RKO (cell line): ENCODE measurements at places on chromosomes 4 and X.

GRCh38 chrX:20217271-20217670 lies 49.4 kb downstream of the RPS6KA3 start:
- peak; percentile 71 for DNase-seq

GRCh38 chrX:133880032-133880443 lies 105.4 kb downstream of the GPC3 start:
- DNase-seq = no peak

GRCh38 chr4:41460641-41461040 lies 77.3 kb upstream of the LIMCH1 start:
- DNase-seq = no peak

DNA sequence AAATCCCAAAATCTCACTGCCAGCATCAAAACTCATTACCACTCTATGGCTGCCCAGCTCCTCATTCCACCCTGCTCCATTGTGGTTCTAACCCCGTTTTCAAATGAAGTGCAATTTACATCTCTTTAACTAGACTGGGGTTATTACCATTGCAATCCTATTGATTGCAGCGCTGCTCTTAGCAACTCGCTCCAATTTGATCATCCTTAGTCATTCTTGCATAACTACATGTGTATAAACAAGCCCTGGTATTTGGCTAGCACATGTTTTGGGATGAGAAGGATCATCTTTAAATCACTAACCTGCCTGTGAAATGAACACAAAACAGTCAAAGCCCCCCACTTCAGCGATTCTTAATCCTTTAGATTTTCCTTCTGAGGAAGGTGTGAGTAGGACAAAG lies 340.1 kb upstream of the PPARGC1A start:
- DNase-seq = no peak

GRCh38 chr4:98298022-98298421 lies 36.8 kb downstream of the RAP1GDS1 start:
- no peak for DNase-seq

DNA sequence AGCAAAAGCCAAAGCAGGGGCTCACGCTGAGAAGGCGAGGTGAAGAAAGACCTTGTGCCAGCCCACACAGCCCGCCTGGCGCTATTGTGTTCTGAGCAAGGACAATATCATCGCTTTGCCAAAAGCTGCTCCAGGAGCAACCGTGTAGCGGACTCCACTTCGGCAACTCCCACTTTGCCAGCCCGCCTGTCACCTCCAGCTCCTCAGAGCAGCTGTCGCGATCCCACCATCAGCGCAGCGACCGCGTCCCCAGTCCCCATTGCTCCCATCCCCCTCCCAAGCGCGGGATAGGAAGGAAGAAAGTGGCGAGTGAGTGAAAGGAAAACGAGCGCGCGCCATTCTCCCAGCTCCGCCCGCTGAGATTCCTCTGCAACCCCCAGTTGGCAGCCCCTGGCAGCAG lies 759 bp downstream of the ZC4H2 start:
- DNase-seq = peak; percentile 34

GRCh38 chr4:165970703-165971420 lies 97.8 kb downstream of the TLL1 start:
- DNase-seq = no peak

GRCh38 chr4:8495803-8496202 lies 55.2 kb downstream of the TRMT44 start:
- peak; percentile 14 for DNase-seq

DNA sequence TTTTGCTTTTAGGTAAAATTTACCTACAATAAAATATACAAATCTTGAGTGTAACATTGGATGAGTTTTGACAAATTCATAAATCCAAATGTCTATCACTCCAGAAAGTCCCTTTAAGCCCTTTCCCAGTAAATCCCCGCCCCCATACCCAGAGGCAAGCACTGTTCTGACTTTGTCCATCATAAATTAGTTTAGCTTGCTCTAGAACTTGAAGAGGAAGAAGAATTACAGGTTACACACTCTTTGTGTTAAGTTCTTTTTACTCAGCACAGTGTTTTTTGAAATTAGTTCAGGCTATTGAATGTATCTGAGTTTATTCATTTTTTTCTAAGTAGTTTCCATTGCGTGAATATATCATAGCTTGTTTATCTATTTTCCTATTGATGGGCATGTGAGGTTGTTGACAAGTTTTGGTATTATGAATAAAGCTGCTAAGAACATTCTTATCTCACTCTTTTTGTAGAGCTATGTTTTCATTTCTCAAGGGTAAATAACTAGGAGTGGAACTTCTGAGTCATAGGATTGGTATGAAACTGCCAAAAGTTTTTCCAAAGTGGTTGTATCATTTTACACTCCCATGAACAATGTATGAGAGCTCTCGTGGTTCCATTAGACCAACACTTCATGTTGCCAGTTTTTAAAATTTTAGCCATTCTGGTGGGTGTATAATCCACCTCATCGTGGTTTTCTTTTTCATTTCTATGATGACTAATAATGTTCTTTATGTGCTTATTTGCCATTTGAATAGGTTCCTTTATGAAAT lies 22.4 kb upstream of the HPSE start:
- DNase-seq = peak; percentile 61

GRCh38 chr4:110501826-110502225 lies 25.9 kb downstream of the ENPEP start:
- DNase-seq = no peak

- DNase-seq = no peak
Measured at GRCh38 chr4:37157476-37158167, 86.9 kb upstream of the NWD2 start.

DNA sequence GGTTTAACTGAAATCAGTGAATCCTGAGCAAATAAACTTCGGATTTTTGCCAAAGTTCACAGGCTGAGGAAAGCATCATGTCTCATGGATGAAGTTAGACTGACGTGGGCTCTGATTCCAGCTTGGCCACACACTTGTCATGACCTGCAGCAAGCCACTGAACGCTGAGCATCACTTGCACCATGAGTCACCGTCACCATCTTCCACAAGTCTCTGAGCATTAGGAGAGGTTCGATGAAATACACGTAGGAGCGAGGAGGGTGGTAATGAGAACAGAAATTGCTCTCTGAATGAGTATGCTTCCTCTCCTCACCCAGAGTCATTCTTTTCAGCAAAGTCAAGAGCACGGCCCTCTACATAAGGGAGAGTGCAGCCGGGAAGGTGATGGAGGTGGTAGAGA lies 3.8 kb upstream of the TRIML2 start:
- no peak for DNase-seq

- no peak for DNase-seq
Measured at GRCh38 chr4:77501240-77501639, 104.4 kb upstream of the CXCL13 start.

DNA sequence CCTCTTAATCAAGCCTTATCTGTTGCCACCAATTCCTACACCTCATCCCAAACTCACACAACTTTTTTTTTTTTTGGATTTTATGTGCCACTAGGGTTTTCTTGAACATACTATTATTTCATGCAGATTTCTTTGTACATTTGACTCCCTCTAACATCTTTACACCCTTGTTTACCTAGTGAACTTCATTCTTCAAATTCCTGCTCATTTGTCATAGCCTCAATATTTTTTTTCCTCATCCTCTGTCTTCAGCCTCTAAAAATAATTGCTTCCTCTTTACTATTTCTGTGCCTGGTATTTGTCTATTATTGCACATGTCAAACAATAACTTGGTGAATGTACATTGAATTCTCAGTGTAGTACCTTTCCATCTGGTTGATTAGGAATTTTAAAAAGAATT lies 22.0 kb downstream of the NBDY start:
- no peak for DNase-seq

DNA sequence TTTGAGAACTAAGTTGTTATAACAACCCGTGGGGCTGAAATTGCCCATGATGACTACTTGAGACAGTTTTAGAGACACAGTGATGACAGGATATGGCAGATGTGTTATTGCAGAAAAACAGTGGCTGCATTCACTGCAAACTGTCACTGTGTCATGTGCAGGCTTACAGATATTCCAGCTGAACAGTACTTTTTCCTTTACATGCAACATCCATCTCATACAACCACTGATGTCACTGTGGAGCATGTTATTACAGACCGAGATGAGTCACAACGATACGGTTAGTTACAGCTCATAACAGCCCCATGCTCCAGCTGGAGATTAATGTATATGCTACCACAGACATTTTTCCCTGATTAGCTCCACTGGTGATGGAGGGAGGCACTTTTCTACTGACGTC lies 207.4 kb downstream of the TMA16 start:
- peak; percentile 58 for DNase-seq

DNA sequence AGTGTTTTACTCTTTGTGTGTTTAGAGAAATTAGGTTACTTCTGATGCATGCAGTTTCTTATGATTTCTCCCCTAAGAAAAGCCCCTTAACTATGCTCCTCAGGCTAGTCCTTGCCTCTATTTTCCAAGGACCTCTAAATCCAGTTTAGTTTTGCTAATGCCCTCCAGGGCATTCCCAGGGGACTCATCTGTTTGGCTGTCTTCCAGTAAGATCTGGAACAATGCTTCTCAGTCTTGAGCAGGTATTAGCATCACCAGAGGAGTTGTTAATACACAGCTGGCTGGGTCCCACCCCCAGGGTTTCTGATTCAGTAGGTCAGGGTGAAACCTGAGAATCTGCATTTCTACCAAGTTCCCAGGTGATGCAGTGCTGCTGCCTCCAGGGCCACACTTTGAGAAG lies 56.9 kb downstream of the OTC start:
- no peak for DNase-seq
